ENCODE measurements at places on chromosomes 4 and X.
A peak's percentile ranks its signal among the peaks of the same experiment; 100 is the strongest.

GRCh38 chr4:20266215-20267082 lies 14.7 kb downstream of the SLIT2 start:
- no peak for DNase-seq

DNA sequence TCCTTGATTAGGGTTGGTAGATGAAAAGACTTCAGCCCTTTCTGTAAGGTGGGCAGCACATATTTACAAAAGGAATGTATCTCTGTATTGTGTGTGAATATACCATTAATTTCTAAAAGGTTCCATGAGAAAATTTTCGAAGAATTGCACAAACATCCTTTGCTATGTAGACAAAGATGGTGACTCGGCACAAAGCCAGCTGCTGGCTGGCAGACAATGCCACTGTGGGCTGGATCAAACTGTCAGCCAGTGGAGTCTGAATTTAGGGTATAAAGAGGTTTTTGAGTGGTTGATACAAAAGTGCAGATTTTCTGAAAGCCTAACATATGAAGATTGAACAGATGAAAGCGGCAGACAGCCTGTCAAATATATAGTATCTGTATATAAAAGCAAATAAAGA lies 5.6 kb upstream of the TXK start:
- no peak for DNase-seq

DNA sequence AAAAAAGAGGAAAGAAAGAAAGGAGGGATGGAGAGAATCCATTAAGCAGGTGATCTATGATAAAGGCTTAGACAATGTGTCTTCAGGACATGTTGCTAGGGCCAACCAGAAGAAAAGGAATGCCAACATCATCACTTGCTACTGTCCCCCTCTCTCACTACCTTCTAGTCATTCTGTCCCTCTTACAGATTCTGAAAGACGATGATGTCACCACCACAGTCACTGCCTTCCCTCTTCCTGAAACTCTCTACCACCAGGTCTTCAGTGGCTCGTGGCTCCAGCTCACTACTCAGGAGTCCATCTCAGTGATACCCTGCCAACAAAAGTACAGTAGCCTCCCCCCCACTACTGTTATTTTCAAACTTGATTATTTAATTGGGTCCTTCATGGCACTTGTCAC lies 64.0 kb downstream of the KCNIP4 start:
- DNase-seq = no peak

DNA sequence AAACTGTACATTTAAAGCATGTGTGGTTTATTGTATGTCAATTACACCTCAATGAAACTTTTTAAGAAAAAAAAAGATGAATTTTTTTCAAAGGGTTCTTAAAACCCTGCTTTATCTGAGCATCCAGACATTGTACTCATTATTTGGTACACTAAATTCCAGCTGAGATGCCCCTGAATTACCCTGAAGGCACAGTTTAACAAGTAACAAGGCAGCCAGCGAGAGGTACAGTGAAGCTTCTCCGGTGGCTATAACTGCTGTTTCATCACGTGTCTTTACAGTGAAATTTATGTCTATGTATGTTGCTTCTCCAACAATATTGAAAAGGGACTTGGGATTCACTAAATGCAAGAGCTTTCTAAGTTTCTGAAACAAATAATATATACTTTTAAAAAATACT lies 15.8 kb downstream of the SLC7A11 start:
- DNase-seq = no peak

DNA sequence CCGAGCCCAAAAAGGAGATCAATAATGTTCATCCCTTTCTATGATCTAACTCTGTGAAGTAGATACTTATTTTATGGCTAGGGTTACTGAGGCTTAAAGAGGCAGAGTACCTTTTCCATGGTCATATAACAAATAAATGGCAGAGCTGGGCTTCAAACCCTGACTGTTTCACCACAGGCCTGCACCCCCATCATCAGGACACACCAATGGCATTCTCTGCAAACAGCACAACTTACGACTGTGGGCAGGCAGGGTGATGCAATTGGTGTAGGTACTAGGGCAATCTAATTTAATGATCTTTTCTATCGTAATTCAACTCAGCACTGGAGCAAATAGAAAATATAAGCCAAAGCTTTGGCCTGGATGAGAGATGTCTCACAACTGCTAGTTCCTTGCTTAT lies 118.8 kb upstream of the CBR4 start:
- no peak for DNase-seq

GRCh38 chrX:41789374-41789773 lies 65.4 kb downstream of the GPR82 start:
- no peak for DNase-seq

GRCh38 chr4:17072483-17072882 lies 174.0 kb upstream of the LDB2 start:
- DNase-seq = no peak

- no peak for DNase-seq
Observed at GRCh38 chrX:12685541-12685940, 105.7 kb upstream of the PRPS2 start.

- DNase-seq = no peak
Observed at GRCh38 chrX:113001836-113002235, 161.2 kb upstream of the AMOT start.

GRCh38 chr4:127782275-127783025 lies at the start of gene HSPA4L:
HSPA4L (plus strand) TSS chr4:127782322; CDS start chr4:127782551, 229 bp downstream.
- peak; percentile 71 for DNase-seq

- DNase-seq = no peak
Observed at GRCh38 chr4:4880492-4880891, 21.0 kb downstream of the MSX1 start.

GRCh38 chr4:83108101-83108861 lies 6.2 kb downstream of the PLAC8 start:
- DNase-seq = no peak

DNA sequence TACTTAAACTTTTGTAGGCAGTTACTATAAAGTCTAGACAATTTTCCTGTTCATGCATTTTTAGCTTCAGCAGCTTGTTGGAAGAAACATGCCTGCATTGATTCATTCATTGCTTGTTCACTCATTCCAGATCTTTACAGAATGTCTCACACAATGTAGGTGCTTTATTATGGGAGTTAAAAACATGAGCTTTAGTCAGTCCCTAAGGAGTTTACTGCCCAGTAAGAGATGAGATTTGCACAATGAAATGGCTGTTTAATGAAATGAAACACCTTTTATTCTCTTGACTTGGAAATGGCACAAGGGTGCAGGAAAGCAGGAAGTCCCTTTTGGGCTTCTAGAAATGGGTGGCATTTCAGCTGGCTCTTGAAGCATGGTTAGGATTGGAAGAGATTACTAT lies 2.9 kb downstream of the NOCT start:
- DNase-seq = no peak

GRCh38 chrX:137548261-137548660 lies 17.7 kb upstream of the ZIC3 start:
- DNase-seq = no peak

- DNase-seq = no peak
Observed at GRCh38 chrX:116278826-116279225, 108.3 kb downstream of the AGTR2 start.

DNA sequence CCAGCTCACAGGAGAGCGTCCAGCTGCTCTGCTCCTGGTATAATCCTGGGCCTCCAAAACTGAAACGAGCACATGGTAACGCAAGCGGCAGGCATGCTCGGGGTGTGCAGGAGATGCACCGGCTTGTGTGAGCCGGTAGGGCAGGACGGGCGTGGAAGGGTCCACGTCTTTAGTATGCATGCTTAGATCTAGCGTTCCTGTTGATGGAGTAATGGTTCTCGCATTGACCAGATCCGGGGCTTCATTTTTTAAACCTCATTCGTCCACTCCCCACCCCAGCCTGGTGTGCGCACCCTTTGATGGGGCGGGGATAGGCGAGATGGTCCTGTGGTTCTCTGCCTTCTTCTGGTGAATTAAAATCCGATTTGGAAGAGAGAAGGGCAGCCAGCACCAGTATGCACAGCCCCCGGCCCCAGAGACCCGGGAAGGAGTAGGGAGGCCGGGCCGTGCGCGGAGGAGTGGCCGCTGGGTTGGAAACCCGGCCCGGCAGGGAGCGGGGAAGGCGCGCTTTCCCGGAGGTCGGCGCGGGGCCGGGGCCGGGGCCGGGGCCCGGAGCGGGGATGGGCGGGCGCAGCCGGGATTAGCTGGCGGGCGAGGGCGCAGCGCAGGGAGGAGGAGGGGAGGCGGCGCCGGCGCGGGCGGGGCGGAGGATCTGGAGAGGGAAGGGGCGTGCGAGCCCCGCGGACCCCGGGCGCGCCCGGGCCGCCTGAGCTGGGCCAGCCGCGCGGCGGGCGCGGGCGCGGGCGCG lies 39.9 kb downstream of the FAM149A start:
- DNase-seq = no peak

GRCh38 chrX:13646154-13646549 lies 6.8 kb upstream of the TCEANC start:
- DNase-seq = peak; percentile 22

GRCh38 chr4:96835991-96836390 lies 996.1 kb downstream of the PDHA2 start:
- DNase-seq = no peak

- DNase-seq = no peak
Observed at GRCh38 chrX:115174548-115174947, 14.7 kb upstream of the RBMXL3 start.

- DNase-seq = no peak
Observed at GRCh38 chr4:94370533-94371254, 28.1 kb upstream of the HPGDS start.

GRCh38 chr4:17310269-17310652 lies 201.6 kb downstream of the QDPR start:
- no peak for DNase-seq

- DNase-seq = no peak
Observed at GRCh38 chrX:77820091-77820727, 34.2 kb upstream of the ATRX start.

DNA sequence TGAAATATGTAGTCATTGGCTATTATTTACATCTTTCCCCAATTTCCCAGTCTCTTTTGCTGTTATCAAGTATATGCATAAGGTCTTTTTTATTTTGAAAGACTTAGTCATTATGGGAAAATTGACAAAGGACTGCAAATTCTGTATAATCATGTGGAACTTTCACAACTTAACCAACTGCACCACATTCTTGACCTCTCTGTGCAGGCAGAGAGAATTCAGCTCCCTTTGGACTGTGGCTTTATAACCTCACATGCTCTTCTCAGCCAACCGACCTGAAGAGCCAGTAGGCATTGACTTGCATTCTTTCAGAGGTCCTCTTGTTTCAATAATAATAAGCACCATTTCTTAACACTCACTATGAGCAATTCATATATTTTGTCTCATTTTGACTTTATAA lies 66.9 kb downstream of the ANXA3 start:
- DNase-seq = no peak

- no peak for DNase-seq
Observed at GRCh38 chr4:103498161-103499070, 221.4 kb downstream of the TACR3 start.

DNA sequence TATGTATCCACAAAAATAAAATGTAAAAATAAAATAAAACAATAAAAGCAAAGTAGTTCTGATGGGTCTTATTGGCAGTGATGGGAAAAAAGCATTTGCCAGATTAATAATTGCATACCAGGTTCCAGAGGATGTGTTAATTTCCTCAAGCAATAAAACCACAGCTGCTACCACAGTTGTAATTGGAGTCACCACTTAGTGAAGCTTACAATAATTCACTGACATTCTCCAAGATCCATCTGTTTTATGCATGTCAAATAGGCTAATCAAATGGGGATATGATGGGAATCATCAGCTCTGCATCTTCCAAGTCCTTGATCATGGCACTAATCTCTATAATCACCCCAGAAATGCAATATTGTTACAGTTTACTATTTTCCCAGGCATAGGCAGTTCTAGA lies 123.5 kb upstream of the EMCN start:
- DNase-seq = no peak

DNA sequence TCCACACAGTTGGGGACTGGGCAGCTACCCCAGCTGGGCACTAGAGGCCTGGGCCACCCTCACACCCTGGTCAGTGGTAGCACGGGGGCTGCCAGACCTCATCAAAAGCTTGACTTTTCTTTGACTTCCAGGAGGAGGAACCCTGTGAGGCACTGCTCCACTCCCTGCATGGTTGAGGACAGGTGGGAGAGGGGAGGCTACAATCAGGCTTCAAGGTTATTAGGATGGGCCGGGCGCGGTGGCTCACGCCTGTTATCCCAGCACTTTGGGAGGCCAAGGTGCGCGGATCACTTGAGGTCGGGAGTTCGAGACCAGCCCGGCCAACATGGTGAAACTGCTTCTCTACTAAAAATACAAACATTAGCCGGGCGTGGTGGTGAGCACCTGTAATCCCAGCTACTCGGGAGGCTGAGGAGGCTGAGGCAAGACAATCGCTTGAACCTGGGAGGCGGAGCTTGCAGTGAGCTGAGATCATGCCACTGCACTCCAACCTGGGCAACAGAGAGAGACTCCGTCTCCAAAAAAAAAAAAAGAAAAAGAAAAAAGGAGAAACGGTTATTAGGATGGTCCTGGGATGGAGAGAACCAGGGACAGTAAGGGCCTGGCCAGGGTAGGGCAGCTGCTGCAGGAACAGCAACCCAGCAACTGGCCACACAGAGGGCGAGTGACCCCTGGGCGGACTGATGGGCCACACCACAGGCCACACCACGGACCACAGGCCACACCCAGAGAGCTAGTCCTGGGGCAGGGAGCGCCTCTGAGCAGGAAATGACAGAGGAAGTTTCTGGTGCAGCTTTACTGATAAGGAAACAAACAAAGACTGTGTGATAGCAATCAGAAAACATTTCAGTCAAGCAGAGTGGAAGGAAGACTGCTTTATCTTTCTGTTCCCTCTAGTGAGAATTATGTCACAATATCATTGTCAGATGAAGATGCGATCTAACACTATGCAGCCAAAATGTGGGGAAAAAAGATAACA lies 20.5 kb upstream of the OPN1LW start:
- no peak for DNase-seq

DNA sequence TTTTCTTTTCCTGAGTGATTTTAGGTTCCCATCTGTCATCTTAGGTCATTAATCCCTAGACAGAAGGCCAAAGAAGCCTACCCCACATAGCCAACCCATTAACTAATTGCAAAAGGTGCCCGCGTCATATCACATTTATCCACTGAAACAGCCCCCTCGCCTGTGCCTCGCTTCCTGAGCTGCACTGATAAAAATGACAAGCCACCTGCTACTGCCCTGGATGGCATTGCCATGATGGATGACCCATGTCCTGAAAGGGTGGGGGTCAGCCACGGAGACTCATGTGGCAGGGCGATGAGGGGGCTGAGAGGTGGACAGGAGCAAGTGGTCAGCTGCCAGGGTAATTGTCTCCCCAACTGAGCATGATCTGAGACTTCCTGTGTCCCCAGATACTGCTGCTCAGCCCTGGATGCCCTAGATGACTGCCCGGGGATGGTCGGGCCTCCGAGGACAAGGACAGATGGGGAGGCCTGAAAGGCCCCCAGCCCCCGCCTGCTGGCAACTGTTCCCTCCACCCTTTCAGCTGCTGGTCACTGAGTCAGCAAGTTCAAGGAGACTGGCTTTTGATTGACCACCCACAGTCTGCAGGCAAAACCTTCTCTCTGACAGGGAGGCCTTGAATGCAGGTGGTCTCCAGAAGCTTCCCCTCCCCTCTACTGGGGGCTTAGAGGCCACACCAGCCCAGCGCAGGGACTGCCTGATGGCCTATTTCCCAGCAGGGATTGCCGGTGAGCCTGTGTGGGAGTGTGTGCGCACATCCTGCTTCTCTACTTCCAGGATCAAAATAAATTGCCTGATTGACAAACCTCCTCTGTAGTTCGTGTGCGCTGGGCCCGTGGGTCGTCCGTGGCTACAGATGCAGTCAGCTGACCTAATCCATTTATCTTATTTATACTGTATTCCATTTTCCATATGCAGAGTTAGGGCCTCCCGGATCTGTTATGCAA lies 496.3 kb downstream of the BCOR start:
- no peak for DNase-seq
